Thoracic aorta (tissue), 2 donors: ENCODE measurements at places on chromosomes 3 and 15. TPM values are rescaled to one million over a fixed set of nuclear protein-coding genes. Genes with fewer than 3 reads are reported as not detected.

- DNase-seq = no peak
These were observed 15.8 kb downstream of the HDC start for GRCh38 chr15:50249704-50250103.

The MAGI1 gene
- 88.5 TPM for total RNA-seq

The POTEB2 gene
- not detected for total RNA-seq

The CMTM7 gene
- total RNA-seq = 21.5 TPM

- DNase-seq = no peak
These were observed 4.5 kb downstream of the OR5K2 start for GRCh38 chr3:98501863-98502576.

The MYRIP gene
- total RNA-seq = 5.1 TPM

GRCh38 chr15:101152914-101153313, 98.9 kb downstream of the CHSY1 start:
- no peak for DNase-seq

- no peak for DNase-seq
These were observed 19.0 kb downstream of the MYO5A start for GRCh38 chr15:52509500-52510245.

GRCh38 chr15:63396152-63396928, 14.7 kb upstream of the CA12 start:
- DNase-seq = no peak

DNA sequence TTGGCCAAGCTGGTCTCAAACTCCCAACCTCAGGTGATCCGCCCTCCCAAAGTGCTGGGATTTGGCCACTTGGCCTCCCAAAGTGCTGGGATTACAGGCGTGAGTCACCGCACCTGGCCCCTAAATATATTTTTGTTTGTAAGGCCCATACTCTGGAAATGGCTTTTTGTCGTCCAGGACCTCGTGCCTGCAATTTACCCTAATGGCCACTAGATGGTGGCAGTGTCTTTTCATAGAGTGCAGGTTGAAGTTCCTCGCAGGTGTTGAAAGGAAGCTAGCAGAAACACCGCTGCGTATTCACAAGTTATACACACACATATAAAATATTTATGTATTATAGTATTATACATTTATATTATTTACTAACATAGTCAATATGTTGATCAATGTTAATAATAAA, 97.2 kb downstream of the LRTM1 start:
- DNase-seq = no peak

DNA sequence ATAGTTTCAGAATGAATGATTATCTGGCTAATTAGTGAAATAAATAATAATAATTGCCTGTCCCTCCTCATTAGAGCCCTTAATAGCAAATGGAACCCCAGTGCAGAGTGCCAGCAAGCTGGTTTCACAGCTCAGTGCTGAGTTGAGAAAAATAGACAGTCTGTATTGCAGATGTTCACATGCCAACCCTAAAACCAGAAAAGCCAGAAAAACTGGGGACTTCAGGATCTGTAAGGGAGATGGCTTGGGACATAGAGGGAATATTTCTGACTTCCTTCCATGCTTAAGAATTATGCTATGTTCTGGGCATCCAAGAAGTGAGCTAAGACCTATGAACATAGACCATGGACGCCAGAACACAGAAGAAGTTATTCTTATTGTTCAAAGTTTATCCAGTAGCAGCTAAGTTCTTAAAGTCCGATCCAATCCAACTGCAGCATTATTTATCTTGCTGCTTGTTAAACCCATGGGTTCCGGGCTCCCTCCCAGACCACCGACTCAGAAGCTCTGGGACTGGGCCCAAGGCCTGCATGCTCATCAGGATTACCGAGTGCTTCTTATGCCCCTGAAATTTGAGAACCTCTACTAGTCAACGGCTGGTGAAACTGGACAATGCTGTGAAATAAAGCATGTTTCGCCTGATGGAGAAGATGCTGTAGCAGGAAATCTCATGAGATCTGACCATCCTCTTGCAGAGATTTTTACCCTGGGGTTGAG, 158.3 kb downstream of the FOXB1 start:
- no peak for DNase-seq

The HYAL1 gene
- 5.8 TPM for total RNA-seq

- DNase-seq = no peak
These were observed 49.9 kb upstream of the KLF13 start for GRCh38 chr15:31276596-31277298.

The GOLGA6A gene
- total RNA-seq = 0.14 TPM

GRCh38 chr3:64387688-64388087, 162.4 kb upstream of the PRICKLE2 start:
- DNase-seq = no peak

DNA sequence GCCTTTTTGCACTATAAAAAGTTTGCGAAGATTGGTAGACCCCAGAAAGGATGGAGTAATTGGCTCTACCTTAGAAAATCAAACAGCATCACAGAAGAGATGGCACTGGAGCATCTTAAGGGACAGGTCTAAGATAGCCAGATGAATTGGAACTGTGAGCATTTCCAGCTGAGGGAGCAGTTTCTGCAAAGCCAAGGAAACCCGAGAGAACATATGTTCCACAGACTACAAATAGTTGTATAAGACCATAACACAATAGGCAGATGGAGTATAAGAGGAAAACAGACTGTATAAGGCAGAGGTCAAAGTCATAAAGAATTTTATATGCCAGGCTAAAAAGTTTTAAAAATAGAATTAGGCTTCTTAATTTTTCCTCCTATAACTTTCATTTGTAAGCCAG, 46.0 kb downstream of the TSC22D2 start:
- DNase-seq = no peak

The SLC12A6 gene
- 58.3 TPM for total RNA-seq

The C2CD4B gene
- total RNA-seq = 8.0 TPM
